Activated CD4-positive, alpha-beta T cell treated with anti-CD3 and anti-CD28 coated beads for 36 hours (primary cell): ENCODE measurements at places on chromosomes 5 and 9. TPM values are rescaled to one million over a fixed set of nuclear protein-coding genes. Genes with fewer than 3 reads are reported as not detected.
A peak's percentile ranks its signal among the peaks of the same experiment; 100 is the strongest.

DNA sequence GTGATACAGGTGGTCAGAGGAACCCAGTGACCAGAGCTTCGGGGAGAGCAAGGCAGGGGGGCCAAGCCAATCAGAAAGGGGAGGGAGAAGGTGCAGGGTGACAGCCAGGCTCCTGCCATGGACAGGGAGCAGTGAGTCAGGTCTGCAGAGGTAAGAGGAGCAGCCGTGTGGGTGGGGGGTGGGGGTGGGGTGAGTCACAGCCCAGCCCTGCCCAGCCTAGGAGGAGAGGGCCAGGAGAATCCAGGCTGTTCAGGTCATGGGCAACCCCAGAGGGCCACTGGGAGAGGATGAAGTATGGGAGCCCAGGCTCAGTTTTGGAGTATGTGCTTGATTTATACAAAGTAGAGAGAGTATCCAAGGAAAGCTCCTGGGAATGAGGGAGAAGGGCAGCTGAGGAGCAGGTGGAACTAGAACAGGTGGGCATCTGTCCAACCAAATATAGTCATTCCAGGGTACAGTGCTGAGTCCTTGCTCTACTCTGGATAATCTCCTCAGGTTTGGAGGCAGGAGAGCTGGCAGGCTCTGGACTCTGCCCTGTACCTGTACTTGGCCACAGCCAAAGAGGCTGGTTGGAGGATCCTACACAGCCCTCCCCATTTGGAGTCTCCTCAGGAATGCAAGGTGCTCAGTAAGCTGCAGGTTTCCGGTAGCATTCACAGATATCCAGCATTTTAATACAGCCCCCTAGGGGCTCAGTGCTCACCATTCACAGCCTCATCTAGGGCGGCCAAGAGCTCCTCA, 1.6 kb downstream of the HBEGF start:
- DNase-seq: peak; percentile 59

Gene SLIT3
- total RNA-seq: 7.3 TPM

Gene CBY3
- total RNA-seq: 0.71 TPM

DNA sequence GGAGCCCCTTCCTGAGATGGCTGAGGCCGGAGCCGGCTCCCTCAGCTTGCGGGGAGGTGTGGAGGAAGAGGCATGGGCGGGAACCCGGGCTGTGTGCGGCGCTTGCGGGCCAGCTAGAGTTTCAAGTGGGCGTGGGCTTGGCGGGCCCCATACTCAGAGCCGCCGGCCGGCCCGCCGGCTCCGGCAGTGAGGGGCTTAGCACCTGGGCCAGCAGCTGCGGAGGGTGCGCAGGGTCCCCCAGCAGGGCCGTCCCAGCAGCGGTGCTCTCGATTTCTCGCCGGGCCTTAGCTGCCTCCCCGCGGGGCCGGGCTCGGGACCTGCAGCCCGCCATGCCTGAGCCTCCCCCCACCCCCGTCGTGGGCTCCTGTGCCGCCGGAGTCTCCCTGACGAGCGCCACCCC, 67.9 kb upstream of the SLC28A3 start:
- no peak for DNase-seq

DNA sequence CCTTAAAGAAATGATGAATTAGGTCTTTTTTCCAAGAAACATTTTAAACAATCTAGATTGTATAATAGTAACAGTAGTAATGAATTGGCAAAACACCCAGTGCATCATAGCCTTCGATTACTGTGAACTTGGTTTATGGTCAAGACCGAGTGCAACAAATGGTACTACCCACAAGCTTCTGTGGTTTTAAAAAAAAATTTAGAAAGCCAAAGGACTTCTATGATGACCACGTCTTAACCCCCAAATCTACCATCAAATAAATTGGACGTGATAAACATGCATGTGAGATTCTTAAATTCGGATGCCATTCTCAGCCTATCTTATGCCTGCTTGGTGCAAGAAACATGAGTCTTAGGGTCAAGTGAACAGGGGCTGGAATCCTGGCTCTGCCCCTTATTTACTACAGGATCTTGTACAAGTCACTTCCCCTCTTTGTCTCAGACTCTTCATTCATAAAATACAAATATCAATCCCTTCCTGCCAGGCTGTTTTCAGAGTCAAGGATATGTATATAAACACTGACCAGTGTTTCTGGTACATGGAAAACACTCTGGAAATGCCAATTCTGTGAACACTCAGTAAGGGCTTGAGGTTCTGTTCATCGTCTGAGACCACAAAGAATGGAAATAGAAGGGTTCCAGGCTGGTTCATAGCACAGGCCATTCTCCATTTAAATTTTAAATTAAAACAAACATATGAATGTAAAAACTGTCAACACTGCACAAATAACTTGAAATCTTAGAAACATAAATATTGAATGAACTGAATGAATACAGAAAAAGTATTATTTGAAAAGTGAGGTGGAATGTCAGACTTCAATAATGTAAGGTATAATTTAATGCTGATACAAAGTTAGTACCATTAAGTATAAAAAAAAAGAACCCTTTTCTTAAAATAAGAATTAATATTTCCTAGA, 107.8 kb downstream of the NR6A1 start:
- no peak for DNase-seq

Gene PCDHGA2
- not detected for total RNA-seq

Gene MYOT
- total RNA-seq: not detected

- DNase-seq: no peak
Measured at GRCh38 chr5:102902647-102903046, 147.5 kb downstream of the PAM start.

- DNase-seq: no peak
Measured at GRCh38 chr5:109748546-109748945, 58.8 kb downstream of the MAN2A1 start.

DNA sequence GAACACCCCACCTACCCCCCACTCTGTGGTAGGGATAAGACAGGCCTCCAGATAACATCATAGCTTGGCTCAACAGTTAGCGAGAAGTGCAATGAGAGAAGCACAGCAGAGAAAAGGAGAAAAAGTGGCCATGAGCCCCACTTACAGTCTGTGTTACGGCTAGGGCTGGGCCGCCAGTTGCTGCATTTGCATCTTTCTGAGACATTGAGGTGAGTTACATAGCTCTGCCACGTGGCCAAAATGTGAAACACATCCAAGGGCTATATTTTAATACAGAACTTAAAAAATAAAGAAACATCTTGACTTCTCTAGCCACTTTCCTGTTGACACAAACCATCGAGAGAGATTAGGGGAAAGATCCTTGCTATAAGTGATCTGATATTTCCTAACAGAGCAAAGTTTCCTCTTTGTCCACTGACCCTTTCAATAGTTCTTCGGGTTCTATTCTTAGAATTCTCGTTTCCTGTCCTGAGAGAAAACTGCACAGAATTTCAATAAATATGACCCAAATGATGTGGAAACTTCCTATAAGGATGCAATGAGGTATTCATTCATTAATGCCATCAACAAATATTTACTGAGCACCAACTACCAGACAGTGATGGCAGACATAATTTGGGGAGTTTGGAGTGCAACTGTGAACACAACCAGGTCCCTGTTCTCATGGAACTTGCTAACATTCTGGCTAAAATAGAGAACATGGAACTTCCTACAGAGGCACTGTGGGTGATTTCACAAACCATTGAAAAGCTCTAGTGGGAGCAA, 3.2 kb upstream of the TLE4 start:
- no peak for DNase-seq

Gene RLN1
- total RNA-seq: 1.6 TPM

- no peak for DNase-seq
Measured at GRCh38 chr5:134403951-134404350, 7.7 kb downstream of the CDKN2AIPNL start.
